Activated CD8-positive, alpha-beta memory T cell treated with anti-CD3 and anti-CD28 coated beads, Interleukin-2, amount 10 ng/mL, durations not matched to agents 7 days and 5 days (primary cell): ENCODE measurements at places on chromosomes 11 and 22.

DNA sequence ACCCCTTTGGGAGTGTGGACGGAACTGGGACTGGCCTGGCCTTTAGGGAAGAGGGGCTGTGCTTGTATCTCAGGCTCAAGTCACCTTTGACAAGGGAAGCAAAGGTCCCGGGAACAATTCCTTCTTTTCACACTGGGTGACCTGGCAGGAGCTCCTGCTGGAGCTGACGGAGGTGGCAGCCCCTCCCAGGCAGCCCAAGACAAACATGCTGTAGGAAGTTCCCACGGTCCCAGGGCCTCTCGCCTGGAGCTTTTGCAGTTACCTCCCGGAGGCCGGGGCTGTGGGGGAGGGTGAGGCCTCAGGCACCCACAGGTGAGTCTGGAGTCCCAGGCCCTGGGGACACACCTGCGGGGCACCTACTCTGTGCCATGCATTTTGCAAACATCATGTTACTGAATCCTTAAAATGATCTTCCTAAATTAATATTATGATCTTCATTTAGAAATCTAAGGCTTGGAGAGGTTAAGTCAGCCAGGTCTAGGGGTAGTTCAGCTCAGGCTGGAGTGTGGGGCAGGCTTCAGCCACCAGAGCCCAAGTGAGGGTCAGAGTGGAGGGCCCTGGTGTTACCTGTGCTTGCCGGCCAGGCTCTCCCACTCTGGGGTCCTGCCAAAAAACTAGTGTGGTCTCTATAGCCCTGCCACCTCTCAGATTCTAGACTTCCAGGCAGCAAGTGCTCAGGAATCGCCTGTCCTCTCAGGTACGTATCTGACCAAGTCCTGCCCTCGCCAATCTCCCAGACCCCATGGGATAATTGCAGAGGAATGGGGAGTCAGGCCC is 15.7 kb upstream of the MYEOV start:
- H3K36me3 ChIP-seq = no peaks in the 10 kb centered on the region
- no peak overlapping the region for H3K27ac ChIP-seq
- H3K4me3 ChIP-seq = no peak overlapping the region
- H3K27me3 ChIP-seq = no peaks in the 10 kb centered on the region

DNA sequence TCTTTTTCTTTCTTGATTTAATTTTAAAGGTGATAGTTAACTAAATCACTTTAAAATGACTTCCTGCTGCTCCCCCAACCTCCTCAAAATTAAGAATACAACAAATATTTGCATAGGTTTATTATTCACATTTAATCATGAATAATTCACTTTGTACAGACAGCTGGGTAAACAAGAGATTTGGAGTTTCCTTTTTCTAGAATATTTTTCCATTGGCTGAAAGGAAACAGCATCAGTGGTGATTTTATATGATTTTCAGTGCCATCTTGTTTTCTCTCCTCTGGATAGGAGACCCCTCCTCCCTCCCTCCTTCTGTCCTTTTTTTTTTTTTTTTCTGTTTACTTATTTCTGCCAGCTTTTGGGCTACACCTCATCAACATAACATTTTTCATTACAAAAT is 60.5 kb downstream of the LIF start:
- H3K27ac ChIP-seq = peak overlapping the region; percentile 91
- peaks cover 94% of the 10 kb centered on the region for H3K4me1 ChIP-seq
- H3K36me3 ChIP-seq = peaks cover 9% of the 10 kb centered on the region
- H3K4me3 ChIP-seq = no peak overlapping the region
- no peaks in the 10 kb centered on the region for H3K27me3 ChIP-seq
- DNase-seq = no peak

DNA sequence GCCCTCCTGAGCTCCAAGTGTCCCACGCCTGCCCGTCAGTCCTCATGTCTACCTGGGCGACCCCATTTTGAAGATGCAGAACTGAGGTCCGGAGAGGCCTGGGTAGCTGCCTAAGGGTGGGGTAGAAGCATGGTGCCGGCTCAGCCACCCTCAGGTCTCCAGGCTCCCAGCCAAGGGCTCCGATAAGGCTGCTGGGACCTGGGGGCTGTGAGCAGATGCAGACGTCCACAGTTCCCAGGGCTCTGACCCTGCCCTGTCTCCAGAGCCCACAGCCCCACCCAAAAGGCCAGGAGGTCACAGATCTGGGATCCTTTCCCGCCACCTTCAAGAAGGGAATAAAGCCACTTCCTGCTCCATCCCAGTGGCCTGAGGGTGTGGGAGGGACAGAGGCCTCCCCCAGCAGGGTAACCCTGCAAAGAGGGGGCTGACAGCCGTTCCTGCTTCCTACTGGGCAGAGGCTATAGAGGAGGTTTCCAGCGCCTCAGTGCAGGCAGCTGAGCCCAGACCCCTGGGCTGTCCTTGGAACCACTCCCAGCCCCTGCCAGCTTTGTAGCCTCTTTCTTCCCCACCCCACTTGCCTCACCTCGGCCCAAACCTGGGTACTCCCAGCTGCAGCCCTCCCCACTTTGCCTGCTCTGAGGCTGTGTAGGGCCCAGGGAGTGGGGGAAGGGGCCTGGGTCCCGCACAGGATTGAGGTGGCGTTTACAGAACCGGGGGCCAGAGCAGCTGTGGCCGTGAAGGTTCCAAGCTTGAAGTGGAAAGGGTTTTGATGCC is 85.5 kb downstream of the CDKN1C start:
- no peaks in the 10 kb centered on the region for H3K4me1 ChIP-seq
- DNase-seq = peak; percentile 34
- H3K27ac ChIP-seq = no peak overlapping the region

GRCh38 chr11:931385-931784 is 5.7 kb downstream of the AP2A2 start:
- H3K4me1 ChIP-seq = peaks cover 37% of the 10 kb centered on the region
- H3K36me3 ChIP-seq = peaks cover 4% of the 10 kb centered on the region
- no peak overlapping the region for H3K4me3 ChIP-seq
- H3K27ac ChIP-seq = no peak overlapping the region

GRCh38 chr11:57792870-57793269 is 31.3 kb downstream of the CTNND1 start:
- no peaks in the 10 kb centered on the region for H3K27me3 ChIP-seq
- peak overlapping the region; percentile 52 for H3K4me3 ChIP-seq
- H3K36me3 ChIP-seq = peaks cover 9% of the 10 kb centered on the region
- peaks cover 46% of the 10 kb centered on the region for H3K4me1 ChIP-seq
- no peak for DNase-seq

- no peaks in the 10 kb centered on the region for H3K4me1 ChIP-seq
- H3K4me3 ChIP-seq = no peak overlapping the region
- no peak overlapping the region for H3K27ac ChIP-seq
- H3K36me3 ChIP-seq = no peaks in the 10 kb centered on the region
Observed at GRCh38 chr11:57121996-57122395, 59.8 kb upstream of the LRRC55 start.

DNA sequence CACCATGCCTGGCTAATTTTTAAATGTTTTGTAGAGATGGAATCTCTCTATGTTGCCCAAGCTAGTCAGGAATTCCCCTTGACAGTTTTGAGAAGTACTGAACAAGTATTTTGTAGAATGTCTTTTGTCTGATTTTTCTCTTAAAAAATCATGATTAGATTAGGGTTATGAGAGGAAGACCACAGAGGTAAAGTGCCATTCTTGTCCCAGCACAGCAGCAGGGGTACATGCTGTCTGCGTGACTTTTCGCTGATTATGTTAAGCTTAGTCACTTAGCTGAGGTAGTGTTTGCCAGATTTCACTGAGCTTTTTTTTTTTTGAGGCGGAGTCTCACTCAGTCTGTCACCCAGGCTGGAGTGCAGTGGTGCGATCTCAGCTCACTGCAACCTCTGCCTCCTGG is 13.6 kb upstream of the NUP160 start:
- H3K4me1 ChIP-seq = peaks cover 28% of the 10 kb centered on the region
- no peak for DNase-seq
- no peak overlapping the region for H3K4me3 ChIP-seq

- peaks cover 13% of the 10 kb centered on the region for H3K27me3 ChIP-seq
- H3K36me3 ChIP-seq = no peaks in the 10 kb centered on the region
- no peaks in the 10 kb centered on the region for H3K4me1 ChIP-seq
- H3K4me3 ChIP-seq = no peak overlapping the region
- no peak for DNase-seq
Observed at GRCh38 chr11:17506314-17506713, 29.7 kb upstream of the ABCC8 start.

- H3K4me3 ChIP-seq = no peak overlapping the region
- peaks cover 25% of the 10 kb centered on the region for H3K27me3 ChIP-seq
- no peaks in the 10 kb centered on the region for H3K36me3 ChIP-seq
- H3K4me1 ChIP-seq = no peaks in the 10 kb centered on the region
- no peak overlapping the region for H3K27ac ChIP-seq
Observed at GRCh38 chr11:11668781-11669180, 47.0 kb upstream of the GALNT18 start.

- H3K27me3 ChIP-seq = peaks cover 9% of the 10 kb centered on the region
- no peaks in the 10 kb centered on the region for H3K4me1 ChIP-seq
- DNase-seq = no peak
- H3K36me3 ChIP-seq = no peaks in the 10 kb centered on the region
Observed at GRCh38 chr11:112792070-112792469, 169.2 kb upstream of the NCAM1 start.

GRCh38 chr11:61091373-61092279 is 10.7 kb upstream of the CD5 start:
- H3K27me3 ChIP-seq = no peaks in the 10 kb centered on the region
- H3K4me1 ChIP-seq = peaks cover 48% of the 10 kb centered on the region
- DNase-seq = peak; percentile 41
- no peaks in the 10 kb centered on the region for H3K36me3 ChIP-seq
- peak overlapping the region; percentile 83 for H3K27ac ChIP-seq
- peak overlapping the region; percentile 62 for H3K4me3 ChIP-seq

- H3K27me3 ChIP-seq = no peaks in the 10 kb centered on the region
- H3K4me3 ChIP-seq = peak overlapping the region; percentile 96
- H3K27ac ChIP-seq = peak overlapping the region; percentile 87
- H3K36me3 ChIP-seq = peaks cover 36% of the 10 kb centered on the region
- peaks cover 26% of the 10 kb centered on the region for H3K4me1 ChIP-seq
Observed at GRCh38 chr22:46336119-46337078, 885 bp downstream of the TRMU start.

DNA sequence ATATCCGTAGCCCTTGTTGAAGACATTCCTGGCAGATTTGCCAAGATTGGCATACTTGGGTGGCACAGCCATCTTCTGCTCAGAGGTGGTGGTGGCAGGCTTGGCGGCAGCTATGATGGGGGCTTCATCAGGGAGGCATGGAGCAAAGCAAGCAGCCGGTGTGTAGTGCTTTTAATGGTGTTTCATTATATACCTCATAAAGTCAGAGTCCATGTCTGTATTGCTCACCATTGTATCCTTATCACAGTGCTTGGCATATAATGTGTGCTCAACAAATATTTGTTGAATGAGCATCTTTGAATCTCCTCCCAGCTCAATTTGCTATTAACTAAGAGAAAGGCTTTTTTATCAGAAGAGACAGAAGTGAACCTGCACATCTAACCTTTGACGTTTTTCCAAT is 7.8 kb upstream of the DNHD1 start:
- H3K27me3 ChIP-seq = no peaks in the 10 kb centered on the region
- H3K27ac ChIP-seq = no peak overlapping the region
- peaks cover 15% of the 10 kb centered on the region for H3K36me3 ChIP-seq

- no peak overlapping the region for H3K27ac ChIP-seq
- no peaks in the 10 kb centered on the region for H3K4me1 ChIP-seq
- no peaks in the 10 kb centered on the region for H3K36me3 ChIP-seq
- H3K4me3 ChIP-seq = no peak overlapping the region
Observed at GRCh38 chr11:1546536-1547466, 25.3 kb downstream of the DUSP8 start.

DNA sequence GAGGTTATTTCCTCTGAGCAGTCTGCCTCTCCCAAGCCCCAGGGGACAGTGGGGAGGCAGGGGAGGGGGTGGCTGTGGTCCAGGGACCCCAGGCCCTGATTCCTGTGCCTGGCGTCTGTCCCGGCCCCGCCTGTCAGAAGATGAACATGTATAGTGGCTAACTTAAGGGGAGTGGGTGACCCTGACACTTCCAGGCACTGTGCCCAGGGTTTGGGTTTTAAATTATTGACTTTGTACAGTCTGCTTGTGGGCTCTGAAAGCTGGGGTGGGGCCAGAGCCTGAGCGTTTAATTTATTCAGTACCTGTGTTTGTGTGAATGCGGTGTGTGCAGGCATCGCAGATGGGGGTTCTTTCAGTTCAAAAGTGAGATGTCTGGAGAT is 3.1 kb downstream of the PIM3 start:
- H3K4me3 ChIP-seq = peak overlapping the region; percentile 86
- peaks cover 23% of the 10 kb centered on the region for H3K36me3 ChIP-seq
- no peaks in the 10 kb centered on the region for H3K27me3 ChIP-seq
- peaks cover 29% of the 10 kb centered on the region for H3K4me1 ChIP-seq
- peak overlapping the region; percentile 73 for H3K27ac ChIP-seq

DNA sequence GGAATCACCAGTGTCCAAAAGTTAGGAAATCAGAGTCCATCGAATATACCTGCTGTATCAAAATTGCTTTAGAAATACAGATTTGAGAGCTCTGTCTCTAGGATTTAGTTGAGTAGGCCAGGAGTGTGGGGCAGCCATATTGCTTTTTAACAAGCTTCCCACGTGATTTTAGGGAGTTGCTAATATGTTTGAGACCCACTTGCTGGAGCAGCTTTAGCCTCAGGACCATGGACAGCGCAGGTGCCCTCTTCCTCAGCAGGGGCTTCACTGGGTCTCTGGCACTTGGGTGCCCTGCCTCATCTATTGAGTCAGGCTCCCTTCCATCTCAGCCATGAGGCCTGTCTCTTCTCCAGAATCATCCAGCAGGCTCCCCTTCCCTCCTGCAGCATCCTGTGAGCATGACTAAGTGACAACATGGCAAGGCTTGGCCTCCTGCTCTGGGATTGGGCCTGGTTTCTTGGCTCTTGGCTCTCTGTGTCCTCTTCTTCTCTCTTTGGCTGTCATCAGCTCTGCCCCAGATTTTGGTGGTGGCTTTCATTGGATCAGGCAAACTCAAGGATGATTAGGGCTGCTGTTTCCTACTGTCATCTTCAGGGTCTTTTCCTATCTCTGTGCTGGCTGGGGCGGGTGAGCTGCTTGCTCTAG is 70.0 kb downstream of the SGSM1 start:
- DNase-seq = peak; percentile 51
- H3K27ac ChIP-seq = no peak overlapping the region
- no peaks in the 10 kb centered on the region for H3K36me3 ChIP-seq
- H3K4me1 ChIP-seq = peaks cover 1% of the 10 kb centered on the region
- no peak overlapping the region for H3K4me3 ChIP-seq
- H3K27me3 ChIP-seq = no peaks in the 10 kb centered on the region

DNA sequence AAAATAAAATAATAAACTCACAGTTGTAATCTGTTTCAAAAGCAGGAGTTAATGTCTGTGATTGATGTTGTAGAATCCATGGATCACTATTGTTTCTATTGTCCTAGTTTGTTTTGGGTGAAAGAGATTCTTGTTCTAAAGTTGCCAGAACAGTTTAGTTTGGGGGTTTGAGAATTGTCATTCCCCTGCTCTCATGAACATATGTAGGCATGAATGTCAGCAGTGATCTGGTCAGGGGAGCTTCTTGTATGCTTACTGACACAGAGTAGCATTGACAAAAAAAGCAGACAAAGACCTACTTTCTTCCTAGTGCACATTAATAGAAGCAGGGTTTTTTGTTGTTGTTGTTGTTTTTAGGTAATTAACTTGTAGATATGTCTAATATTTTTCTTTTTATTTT is 38.6 kb downstream of the ARHGAP1 start:
- H3K36me3 ChIP-seq = peaks cover 30% of the 10 kb centered on the region
- DNase-seq = no peak
- no peak overlapping the region for H3K27ac ChIP-seq
- H3K4me3 ChIP-seq = no peak overlapping the region
- H3K4me1 ChIP-seq = peaks cover 8% of the 10 kb centered on the region
